ENCODE measurements at places on chromosomes 1 and 21.
A peak's percentile ranks its signal among the peaks of the same experiment; 100 is the strongest.

- DNase-seq = no peak
These were observed 5.0 kb upstream of the RNF11 start for GRCh38 chr1:51231120-51231519.

GRCh38 chr1:231776010-231776756, 149.6 kb downstream of the DISC1 start:
- no peak for DNase-seq

DNA sequence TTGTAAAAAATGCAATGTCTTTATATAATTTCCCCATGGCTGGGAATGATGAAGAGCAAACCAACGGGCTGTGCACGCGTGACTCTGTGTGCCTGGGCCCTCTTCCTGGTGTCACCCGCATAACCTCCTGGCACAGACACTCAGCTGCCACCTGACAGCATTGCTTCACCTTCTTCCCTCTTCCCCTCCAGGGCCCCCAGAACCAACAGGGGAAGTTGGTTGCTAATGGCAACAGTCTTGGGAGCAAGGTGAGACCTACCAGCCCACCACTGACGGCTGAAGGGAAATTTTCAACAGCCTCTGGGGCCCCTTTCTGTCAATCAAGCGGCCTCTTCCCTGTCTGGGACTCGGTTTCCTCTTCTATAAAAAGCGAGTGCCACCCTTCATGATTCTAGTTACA, 33.2 kb downstream of the SSBP3 start:
- DNase-seq = no peak

DNA sequence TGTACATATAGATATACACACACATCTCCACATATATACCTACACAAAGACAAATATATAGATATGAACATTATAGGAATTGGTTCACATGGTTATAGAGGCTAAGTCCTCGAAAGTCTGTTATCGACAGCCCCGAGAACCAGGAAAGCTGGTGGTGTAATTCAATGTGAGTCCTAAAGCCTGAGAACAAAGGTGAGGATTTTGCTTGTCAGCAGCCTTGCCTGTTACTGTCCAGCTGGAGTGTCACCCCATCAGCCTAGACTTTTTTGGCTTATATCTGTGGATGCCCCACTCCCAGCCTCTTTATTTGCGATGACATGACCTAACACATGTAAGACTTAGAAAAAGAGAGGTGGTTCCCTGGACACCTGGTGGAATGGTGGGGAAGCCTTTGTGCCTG, 97.0 kb downstream of the GIPC2 start:
- no peak for DNase-seq

- DNase-seq = no peak
These were observed 66.9 kb downstream of the RNF187 start for GRCh38 chr1:228554107-228554506.

DNA sequence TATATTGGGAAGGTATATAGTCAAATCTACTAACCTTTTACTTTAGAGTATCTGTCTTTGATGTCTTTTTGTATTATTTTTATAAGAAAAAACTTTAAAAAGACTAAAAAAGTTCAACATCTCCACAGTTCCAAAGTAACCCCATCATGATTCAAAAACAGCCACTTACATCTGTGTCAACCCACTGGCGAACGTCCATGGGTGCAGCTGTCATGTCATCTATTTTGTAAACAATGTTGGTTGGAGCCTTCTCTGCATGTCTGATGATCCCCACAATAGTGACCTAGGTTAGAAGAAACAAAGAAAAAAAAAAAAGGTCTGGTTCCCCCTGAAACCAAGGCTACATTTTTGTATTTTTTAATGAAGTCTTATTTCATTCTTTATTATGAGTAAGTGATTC, 28.0 kb upstream of the SMPDL3B start:
- no peak for DNase-seq

GRCh38 chr21:17768840-17769446, 50.2 kb downstream of the C21orf91 start:
- DNase-seq = no peak

DNA sequence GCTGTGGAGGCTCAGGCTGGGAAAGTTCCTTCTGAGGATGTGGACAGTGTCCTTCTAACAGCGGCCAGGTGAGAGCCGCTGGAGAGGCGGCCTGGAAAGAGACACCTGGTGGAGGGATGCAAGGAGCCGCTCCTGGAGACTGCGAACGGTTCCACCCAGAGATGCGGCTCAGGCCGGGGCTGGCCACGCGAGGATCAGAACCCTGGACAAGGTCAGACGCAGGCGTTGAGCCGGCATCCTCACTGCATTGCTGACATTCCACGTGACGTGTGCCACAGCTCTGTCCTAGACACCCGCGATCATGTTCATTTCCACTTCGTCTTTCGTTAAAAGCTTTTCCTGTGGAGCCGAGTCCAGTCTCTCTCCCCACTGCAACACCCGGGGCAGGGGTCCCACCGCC, 28.8 kb downstream of the CFAP74 start:
- no peak for DNase-seq

DNA sequence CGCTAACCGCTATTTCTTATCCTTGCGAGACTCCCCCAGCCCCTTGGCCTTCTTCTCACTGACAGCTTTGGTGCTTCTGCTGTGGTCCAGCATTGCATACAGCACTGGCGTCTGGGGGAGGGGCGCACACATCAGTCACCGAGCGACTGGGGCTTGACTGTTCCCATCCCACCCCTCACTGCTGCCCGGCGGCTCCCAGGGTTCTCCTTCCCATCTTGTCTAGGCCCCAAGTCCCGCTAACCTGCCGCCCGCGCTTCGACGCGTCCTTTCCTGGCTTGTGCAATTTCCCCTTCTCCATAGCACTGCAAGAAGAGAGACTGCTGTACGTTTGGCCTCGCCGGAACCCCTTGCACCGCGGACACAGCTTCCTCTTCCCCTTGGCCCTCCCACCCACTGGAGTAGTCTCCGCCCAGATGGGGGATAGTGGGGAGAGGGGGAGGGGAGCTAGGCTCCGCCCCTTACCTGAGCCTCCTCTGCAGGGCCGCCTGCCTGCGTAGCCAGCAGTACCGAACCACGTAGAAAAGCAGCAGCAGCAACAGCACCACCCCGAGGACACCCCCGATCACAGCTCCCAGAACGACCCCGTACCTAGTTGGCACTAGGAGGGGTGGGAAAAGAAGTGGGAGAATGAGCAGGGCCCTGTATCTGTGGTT, 3.8 kb downstream of the MPZ start:
- DNase-seq = peak; percentile 82

Measured in activated T-helper 1 cell treated with anti-CD3 and anti-CD28 coated beads, Interleukin-12 subunit alpha, Interleukin-12 subunit beta, Interleukin-2, Interleukin-4 antibody, amounts not matched to agents 30 ng/mL and 10 ng/mL and 1 ng/mL, durations not matched to agents 14 hours and 24 hours and 36 hours (primary cell).